ENCODE measurements at places on chromosomes 11 and 22. TPM values are rescaled to one million over a fixed set of nuclear protein-coding genes. Genes with fewer than 3 reads are reported as not detected.
A peak's percentile ranks its signal among the peaks of the same experiment; 100 is the strongest.

DNA sequence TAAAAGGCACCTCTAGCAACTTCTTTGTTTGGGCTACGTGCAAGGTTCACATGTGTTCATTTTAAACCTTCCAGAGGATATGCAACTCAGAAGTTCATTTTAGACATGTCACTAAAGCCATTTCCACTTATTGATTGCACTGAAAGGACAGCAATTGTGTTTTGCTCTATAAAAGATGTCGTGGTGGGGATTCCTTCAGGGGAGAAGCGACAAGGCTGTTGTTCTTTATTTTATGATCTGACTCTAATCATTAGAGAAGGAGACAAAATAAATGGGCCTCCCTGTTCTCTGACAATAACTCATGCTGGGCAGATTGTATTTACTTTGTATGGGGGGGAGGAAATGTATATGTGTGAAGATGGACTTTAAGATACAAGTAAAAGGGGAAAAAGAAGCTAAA is 370.1 kb upstream of the ARHGAP42 start:
- DNase-seq, result no peak
- H3K27ac ChIP-seq, result no peak overlapping the region
- H3K27me3 ChIP-seq, result no peaks in the 10 kb centered on the region
- H3K36me3 ChIP-seq, result no peaks in the 10 kb centered on the region

DNA sequence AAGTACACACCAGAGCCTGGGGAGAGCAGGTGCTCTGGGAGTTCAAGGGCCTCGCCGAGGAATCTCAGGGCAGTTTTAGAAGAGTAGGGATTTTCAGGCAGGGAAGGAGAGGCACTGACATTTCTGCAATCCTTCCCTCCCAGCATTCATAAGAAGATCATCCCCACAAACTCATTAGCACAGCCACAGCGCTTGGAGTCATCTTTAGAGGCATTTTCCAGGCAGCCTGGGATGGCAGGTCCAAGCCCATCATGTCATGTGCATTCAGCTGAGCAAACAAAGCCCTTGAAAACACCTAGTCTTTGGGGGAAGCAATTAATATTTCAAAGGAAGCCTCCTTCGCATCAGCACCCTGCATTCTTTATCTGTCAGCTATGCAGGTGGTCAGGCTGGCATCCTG is 43.8 kb downstream of the MAP6 start:
- no peak overlapping the region for H3K4me3 ChIP-seq
- no peak for DNase-seq
- H3K4me1 ChIP-seq, result peaks cover 9% of the 10 kb centered on the region
- H3K27me3 ChIP-seq, result no peaks in the 10 kb centered on the region

- H3K27ac ChIP-seq, result no peak overlapping the region
- no peaks in the 10 kb centered on the region for H3K36me3 ChIP-seq
- no peak for DNase-seq
- H3K4me1 ChIP-seq, result no peaks in the 10 kb centered on the region
- H3K4me3 ChIP-seq, result no peak overlapping the region
- no peaks in the 10 kb centered on the region for H3K27me3 ChIP-seq
Observed at GRCh38 chr22:48744967-48745841, 1082.5 kb downstream of the BRD1 start.

DNA sequence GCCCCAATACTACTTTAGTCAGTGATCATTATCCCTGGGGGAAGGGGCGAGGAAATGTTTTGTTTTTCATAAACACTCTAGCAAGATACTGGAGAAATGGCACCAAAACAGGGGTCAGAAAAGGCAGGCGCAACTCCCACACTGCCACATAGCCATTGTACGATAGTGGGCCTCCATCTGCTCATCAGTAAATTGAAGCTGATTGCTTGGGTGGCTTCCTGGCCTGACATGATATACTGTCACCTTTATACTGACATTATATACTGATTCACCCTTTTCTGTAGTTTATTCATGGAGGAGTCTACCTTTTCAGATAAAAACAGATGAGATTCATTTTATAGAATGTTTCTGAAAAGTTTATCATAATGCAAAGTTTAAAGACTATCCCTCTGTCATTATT is 51.6 kb upstream of the CCDC34 start:
- H3K36me3 ChIP-seq, result no peaks in the 10 kb centered on the region
- DNase-seq, result no peak
- no peak overlapping the region for H3K4me3 ChIP-seq
- no peak overlapping the region for H3K27ac ChIP-seq

- H3K27me3 ChIP-seq, result no peaks in the 10 kb centered on the region
- H3K4me3 ChIP-seq, result no peak overlapping the region
- H3K36me3 ChIP-seq, result no peaks in the 10 kb centered on the region
- DNase-seq, result no peak
- no peaks in the 10 kb centered on the region for H3K4me1 ChIP-seq
- no peak overlapping the region for H3K27ac ChIP-seq
Observed at GRCh38 chr22:39723899-39724351, 153.4 kb downstream of the CACNA1I start.

DNA sequence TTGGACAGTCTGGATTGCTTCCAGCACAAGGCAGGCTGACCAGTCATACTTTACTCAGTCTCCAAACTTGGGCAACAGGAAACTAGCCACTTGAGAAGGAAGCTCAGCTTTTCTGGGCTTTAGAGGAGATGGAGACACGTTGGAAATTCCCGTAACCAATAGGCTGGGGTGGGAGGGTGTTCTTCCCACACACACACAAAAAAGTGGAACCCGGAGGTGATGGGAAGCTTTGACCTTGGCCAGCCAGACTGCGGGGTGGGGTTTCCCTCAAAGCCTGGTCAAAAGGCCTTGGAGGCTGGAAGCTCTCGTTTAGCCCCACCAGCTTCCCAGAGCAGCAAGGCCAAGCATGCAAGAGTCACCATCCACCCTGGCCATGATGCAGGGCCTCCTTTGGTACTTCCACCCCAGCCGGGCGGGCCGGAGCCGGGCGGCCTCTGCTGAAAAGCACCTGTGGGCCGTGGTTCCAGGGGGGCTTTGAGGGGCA is 126.2 kb downstream of the BCR start:
- peaks cover 7% of the 10 kb centered on the region for H3K36me3 ChIP-seq
- DNase-seq, result no peak
- H3K4me1 ChIP-seq, result peaks cover 29% of the 10 kb centered on the region
- peak overlapping the region; percentile 30 for H3K4me3 ChIP-seq

- DNase-seq, result no peak
- no peak overlapping the region for H3K27ac ChIP-seq
- no peaks in the 10 kb centered on the region for H3K36me3 ChIP-seq
- peaks cover 11% of the 10 kb centered on the region for H3K4me1 ChIP-seq
Observed at GRCh38 chr11:45560913-45561281, 104.5 kb downstream of the CHST1 start.

- H3K4me1 ChIP-seq, result peaks cover 3% of the 10 kb centered on the region
- H3K27ac ChIP-seq, result no peak overlapping the region
- no peaks in the 10 kb centered on the region for H3K27me3 ChIP-seq
- no peaks in the 10 kb centered on the region for H3K36me3 ChIP-seq
- no peak for DNase-seq
- no peak overlapping the region for H3K4me3 ChIP-seq
Observed at GRCh38 chr11:73942010-73942409, 8.8 kb upstream of the DNAJB13 start.

DNA sequence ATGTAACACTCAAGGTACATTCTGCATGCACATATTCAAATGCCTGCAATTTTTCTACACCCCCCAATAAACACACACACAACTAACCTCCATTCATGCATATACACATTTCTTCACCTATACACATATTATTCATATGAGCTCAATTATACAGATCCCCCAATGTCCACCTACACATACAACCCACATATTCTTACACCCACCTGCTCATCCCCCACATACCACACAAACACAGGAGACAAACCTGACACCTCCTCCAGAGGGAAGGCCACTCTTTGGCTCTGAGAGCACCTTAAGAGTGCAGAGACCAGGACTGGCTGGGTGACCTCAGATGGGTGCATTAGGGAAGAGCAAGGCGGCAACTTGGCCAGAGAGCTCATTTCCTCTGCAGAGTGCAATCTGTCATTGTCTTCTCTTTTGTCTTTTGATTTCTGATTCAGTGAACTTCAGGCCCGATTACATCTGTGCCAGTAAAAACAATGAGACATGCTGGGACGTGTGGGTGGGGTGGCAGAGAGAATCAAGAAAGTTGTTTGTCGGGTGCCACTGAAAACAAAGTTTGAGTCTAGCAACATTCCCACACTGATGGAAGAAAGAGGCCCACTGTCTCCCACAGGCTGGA is 208.4 kb downstream of the NXPE2 start:
- H3K27ac ChIP-seq, result no peak overlapping the region
- H3K27me3 ChIP-seq, result no peaks in the 10 kb centered on the region
- no peaks in the 10 kb centered on the region for H3K4me1 ChIP-seq
- H3K4me3 ChIP-seq, result no peak overlapping the region
- DNase-seq, result no peak
- H3K36me3 ChIP-seq, result no peaks in the 10 kb centered on the region

GRCh38 chr22:39097098-39098020 is at the start of gene APOBEC3H:
Gene APOBEC3H, plus strand, starts transcription at chr22:39097244. Its CDS starts 3,035 bp downstream, at chr22:39100279.
- no peaks in the 10 kb centered on the region for H3K36me3 ChIP-seq
- no peaks in the 10 kb centered on the region for H3K4me1 ChIP-seq
- no peak for DNase-seq

GRCh38 chr11:7306900-7307299 is 55.2 kb downstream of the SYT9 start:
- no peak overlapping the region for H3K27ac ChIP-seq
- H3K4me3 ChIP-seq, result no peak overlapping the region
- DNase-seq, result no peak
- H3K36me3 ChIP-seq, result no peaks in the 10 kb centered on the region
- H3K4me1 ChIP-seq, result no peaks in the 10 kb centered on the region
- H3K27me3 ChIP-seq, result no peaks in the 10 kb centered on the region

GRCh38 chr22:44906999-44907644 is 102.7 kb downstream of the PHF21B start:
- no peak overlapping the region for H3K4me3 ChIP-seq
- H3K4me1 ChIP-seq, result no peaks in the 10 kb centered on the region
- H3K27ac ChIP-seq, result no peak overlapping the region
- H3K36me3 ChIP-seq, result no peaks in the 10 kb centered on the region
- no peaks in the 10 kb centered on the region for H3K27me3 ChIP-seq
- DNase-seq, result no peak

DNA sequence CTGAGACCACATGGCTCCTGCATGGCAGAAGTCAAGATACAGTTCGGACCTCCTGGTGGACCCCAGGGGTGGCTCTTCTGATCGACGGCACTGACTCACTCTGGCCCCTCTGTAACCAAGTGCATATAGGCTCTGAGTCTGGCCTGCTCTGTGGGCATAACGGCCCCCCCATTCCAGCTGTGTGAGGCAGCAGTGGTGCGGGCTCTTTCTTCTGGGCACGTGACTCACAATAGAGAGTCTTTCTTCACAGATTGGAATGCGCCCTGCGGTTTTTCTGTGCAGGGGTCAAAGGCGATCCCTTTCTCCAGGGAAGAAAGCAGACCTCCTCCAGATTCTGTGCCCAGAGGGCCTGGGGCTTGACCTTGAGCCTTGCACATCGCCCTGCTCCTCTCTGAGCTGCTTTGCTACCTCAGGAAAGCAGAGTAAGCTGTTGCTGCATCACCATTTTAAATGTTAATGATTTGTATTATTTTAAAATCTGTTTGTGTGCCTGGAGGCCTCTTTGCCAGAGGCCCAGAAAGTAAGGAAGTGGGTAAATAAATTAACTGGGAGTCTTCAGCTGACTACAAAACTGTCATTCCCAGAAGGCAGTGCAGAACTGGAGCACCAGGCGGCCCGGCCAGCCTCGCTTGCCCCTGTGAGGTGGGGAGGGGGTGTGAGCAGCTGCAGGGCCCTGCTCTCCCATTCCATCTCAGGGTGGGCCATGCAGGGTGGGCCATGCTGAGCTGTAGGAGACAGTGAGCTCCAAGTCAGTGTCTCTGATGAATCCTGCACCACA is 199.0 kb downstream of the GRIK4 start:
- no peak for DNase-seq
- H3K27ac ChIP-seq, result no peak overlapping the region
- no peak overlapping the region for H3K4me3 ChIP-seq
- H3K36me3 ChIP-seq, result no peaks in the 10 kb centered on the region
- no peaks in the 10 kb centered on the region for H3K4me1 ChIP-seq

- H3K36me3 ChIP-seq, result no peaks in the 10 kb centered on the region
- peak overlapping the region; percentile 60 for H3K27ac ChIP-seq
- no peaks in the 10 kb centered on the region for H3K27me3 ChIP-seq
- no peak for DNase-seq
Observed at GRCh38 chr11:66020618-66021357, 5.5 kb downstream of the CATSPER1 start.

DNA sequence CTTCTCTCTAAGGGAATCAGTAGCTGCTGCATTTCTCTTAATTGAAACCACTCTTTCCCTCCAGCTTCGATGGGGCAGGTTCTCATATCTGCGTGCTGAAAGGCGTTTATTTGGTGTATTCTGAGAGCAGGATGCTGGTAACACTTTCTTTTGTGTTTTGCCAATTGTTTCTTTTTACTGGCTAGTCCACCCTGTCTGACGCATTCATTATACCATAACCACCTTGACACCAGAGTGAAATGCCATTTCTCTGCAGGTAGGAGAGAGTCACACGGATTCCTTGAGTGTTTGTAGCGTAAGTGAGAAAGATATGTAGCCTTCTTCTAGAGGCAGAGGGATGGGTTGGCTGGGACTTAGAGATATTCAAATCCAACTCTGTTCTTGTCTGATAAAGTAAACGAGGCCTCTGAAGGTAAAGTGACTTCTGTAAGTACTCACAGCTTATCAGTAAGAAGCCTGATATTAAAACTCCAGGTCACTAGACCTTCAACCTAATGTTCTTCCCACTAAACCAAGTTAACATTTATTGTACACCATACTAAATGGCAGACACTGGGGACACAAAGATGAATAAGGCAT is 21.4 kb downstream of the CD44 start:
- peak overlapping the region; percentile 66 for H3K27ac ChIP-seq
- no peaks in the 10 kb centered on the region for H3K36me3 ChIP-seq
- no peaks in the 10 kb centered on the region for H3K27me3 ChIP-seq
- no peak for DNase-seq

DNA sequence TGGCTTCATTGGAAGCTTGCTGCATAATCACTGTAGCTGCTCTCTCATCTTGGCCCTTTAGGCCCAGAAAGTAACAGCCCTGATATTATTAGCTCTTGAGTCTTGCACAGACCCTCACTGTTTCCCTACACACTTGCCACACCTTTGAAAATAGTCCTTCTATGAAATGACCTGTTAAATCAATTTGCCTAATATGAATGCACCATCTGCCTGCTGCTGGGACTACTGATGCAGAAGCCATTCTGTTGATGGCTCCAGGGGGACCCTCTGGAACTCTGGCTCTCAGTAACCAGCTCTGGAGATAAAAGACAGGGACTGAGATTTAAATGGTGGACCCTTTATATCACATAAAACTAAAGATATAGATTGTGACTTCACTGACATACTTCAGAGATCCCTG is 14.7 kb upstream of the AMPD3 start:
- H3K27ac ChIP-seq, result no peak overlapping the region
- no peaks in the 10 kb centered on the region for H3K27me3 ChIP-seq
- H3K4me3 ChIP-seq, result no peak overlapping the region
- DNase-seq, result no peak
- H3K36me3 ChIP-seq, result no peaks in the 10 kb centered on the region

- H3K36me3 ChIP-seq, result no peaks in the 10 kb centered on the region
- H3K27ac ChIP-seq, result no peak overlapping the region
- peaks cover 14% of the 10 kb centered on the region for H3K4me1 ChIP-seq
- DNase-seq, result no peak
- no peaks in the 10 kb centered on the region for H3K27me3 ChIP-seq
Observed at GRCh38 chr11:12840871-12841660, 166.8 kb downstream of the TEAD1 start.

The PLAAT2 gene
- total RNA-seq, result not detected

The CELSR1 gene
- total RNA-seq, result 6.7 TPM

The RIBC2 gene
- not detected for total RNA-seq

The MN1 gene
- 39.8 TPM for total RNA-seq

The MAPK11 gene
- 8.8 TPM for total RNA-seq

The BARX2 gene
- total RNA-seq, result not detected

The FIBIN gene
- total RNA-seq, result 278 TPM

The RFPL1 gene
- not detected for total RNA-seq

The OR5T3 gene
- not detected for total RNA-seq

The MAP6 gene
- 16.4 TPM for total RNA-seq

The TTC9C gene
- 9.1 TPM for total RNA-seq

The TPH1 gene
- total RNA-seq, result 21.7 TPM
